Fibroblast of skin of right biceps (primary cell): ENCODE measurements at places on chromosomes 1 and 21.

- no peak for DNase-seq
These were observed 194.6 kb upstream of the LMO4 start for GRCh38 chr1:87134061-87134460.

DNA sequence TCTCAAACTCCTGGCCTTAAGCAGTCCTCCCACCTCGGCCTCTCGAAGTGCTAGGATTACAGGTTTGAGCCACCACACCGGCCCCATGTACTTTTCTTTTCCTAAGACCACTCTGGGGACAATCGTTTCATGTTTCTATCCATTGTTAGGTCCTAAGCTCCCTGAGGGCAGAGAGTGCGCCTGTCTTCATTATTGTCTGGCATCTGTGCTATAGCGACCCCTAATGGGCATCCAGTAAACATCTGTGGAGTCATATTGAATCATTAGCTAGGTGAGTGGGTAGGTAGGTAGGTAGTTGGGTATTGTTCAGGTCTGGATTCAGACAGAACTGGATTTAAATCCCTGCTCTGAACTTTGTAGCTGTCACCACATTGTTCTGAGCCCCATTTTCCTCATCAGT, 66.1 kb downstream of the TMEM53 start:
- no peak for DNase-seq

DNA sequence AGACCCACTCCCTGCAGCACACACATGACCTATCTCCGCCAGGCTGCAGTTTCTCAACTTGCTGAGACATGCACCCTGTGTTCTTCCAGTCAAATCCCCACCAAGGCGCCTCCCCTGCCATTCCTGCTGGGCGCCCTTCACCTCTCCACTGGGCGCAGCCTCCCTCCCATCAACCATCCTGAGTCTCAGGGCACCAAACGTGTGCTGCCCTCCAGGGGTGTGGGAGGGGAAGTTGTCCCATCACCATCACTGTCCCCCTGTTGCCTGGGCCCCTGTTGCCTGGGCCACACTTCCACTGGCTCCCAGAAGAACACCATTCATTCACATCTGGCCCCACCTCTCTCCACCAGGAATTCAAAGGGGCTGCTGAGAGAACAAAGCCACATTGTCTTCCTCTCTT, 44.9 kb upstream of the EFHD2 start:
- no peak for DNase-seq

DNA sequence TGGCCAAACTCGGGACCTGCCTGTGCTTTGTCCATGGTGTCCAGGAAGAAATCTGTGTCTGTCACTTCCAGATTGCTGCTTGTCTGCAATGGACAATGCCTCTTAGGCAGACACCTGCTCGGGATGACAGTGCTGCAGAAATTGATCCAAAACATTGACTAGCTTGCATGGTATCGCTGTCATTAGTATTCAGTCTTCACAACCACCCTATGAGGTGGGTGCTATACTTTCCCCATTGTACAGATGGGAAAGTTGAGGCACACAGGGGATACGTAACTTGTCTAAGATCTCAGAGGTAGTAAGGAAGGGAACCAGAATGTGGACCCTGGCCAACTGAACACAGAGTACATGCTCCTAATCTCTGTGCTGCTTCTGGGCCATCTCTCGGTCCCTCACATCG, 138.7 kb downstream of the DHRS3 start:
- DNase-seq = no peak

DNA sequence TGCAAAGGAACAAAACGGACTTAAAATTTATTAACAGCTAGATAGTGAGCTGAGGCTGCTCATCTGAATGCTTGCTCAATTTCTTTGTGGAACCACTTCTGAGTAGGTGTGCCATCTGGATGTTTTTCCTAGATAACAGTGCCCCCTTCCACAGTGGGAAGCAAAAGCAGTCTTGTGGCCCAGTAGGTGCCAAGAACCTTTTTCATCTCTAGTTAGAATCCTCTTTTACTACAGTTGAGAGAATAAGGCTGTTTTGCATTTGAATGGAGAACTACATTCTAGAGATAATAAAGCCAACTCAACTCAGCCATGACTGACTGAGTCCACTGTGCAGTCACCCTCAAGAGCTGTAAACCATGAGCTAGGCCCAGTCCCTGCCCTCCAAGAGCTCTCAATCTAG, 13.3 kb downstream of the F3 start:
- no peak for DNase-seq

GRCh38 chr1:22258698-22259097, 115.8 kb upstream of the WNT4 start:
- no peak for DNase-seq

DNA sequence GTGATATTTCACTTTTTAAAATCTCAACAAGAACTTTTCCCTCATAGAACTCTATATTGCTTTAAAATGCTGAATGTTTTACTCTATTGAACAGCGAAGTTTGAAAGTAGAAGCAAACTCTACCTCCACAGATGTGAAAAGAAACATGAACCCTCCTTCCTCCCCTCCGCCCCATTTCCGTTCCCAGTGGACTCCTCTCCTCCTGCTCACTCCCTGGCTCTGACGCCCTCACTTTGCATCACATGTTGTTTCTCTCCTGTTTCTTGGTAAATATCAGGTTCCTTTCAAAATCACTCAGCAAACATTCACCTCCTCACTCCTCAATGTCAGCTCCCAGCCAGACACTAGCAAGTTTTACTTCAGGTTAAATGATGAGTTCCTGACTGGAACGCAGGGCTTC, 34.6 kb downstream of the KCNH1 start:
- DNase-seq = no peak

GRCh38 chr1:7672864-7673263, 98.2 kb upstream of the VAMP3 start:
- DNase-seq = no peak

- no peak for DNase-seq
These were observed 37.7 kb downstream of the RNF220 start for GRCh38 chr1:44442791-44443190.

DNA sequence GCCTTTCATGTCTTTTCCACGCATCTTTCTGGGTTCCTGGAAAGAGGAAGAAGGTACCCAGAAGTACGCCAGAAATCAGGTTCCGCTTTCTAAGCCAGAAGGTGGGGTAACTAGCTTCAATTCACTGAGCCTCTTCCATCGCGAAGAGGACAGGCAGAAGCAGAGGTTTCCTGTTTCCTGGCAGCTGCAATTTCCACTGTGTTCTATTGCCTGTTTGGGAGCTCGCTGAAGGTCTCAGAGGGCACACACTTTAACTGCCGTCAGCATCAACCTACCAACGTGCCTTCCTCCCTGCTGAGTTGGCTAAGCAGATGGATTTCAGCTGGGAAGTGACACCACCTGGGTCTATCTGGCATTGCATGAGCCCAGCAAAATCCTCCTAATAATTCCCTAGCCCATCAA, 10.0 kb downstream of the NCF2 start:
- DNase-seq = no peak

DNA sequence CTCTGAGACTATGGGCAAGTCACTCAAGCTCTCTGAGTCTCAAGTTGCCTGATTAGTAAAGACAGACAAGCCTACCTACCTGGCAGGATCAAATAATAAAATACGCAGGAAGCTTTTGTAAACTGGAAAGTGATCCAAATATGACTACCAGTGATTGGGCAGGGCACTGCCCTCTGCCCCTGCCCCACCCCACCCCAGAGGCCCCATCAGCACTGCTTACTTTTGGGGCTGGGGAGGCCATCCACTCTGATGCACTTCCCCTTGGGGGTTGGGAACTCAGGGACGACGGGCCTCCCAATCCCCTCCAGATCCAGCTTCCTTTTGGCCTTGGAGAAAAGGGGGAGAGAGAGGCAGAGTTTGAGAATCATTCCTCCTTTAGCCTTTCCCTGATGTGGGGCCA, 6.9 kb downstream of the E2F2 start:
- DNase-seq = no peak

GRCh38 chr1:246907472-246907871, 24.3 kb downstream of the AHCTF1 start:
- peak; percentile 41 for DNase-seq

DNA sequence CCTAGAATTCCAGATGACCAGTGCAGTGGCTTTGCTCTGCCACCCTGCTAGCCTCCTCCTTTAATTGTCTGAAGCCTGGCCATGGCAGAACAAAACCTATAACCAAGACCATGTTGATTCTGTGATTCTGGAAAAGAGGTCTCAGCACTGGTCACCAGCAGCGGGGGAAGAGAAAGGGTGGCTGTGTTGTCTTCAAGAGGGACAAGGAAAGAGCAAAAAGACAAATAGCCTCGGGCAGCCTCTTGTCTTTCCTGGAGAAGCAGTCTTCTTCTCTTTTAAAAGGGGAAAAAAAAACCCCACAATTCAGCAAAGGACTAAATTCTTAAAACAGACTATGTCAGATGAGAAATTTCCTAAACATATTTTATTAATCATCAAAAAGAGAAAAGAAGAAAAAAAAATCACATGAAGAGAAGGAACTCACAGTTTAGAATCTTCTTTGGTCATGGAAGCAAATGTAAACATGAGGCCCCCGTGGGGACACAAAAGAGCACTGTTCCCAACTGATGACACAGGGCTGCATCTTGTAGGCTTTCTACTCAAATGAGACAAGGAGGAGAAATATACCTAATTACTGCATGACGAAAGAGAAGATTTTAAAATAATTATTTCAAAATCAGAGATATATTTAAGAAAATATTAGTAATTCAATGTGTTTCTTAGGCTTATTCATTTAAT, 36.3 kb upstream of the RAP1GAP start:
- DNase-seq = no peak

- peak; percentile 3 for DNase-seq
These were observed 58.6 kb downstream of the CACNA1E start for GRCh38 chr1:181541947-181542346.

- DNase-seq = no peak
These were observed 13.1 kb upstream of the COP1 start for GRCh38 chr1:176220100-176220689.

- DNase-seq = peak; percentile 74
These were observed 99.8 kb downstream of the PTPN14 start for GRCh38 chr1:214451596-214451995.

GRCh38 chr21:22046576-22046975, 1048.4 kb downstream of the NCAM2 start:
- no peak for DNase-seq

- no peak for DNase-seq
These were observed 1.1 kb downstream of the CRCT1 start for GRCh38 chr1:152515434-152515783.

DNA sequence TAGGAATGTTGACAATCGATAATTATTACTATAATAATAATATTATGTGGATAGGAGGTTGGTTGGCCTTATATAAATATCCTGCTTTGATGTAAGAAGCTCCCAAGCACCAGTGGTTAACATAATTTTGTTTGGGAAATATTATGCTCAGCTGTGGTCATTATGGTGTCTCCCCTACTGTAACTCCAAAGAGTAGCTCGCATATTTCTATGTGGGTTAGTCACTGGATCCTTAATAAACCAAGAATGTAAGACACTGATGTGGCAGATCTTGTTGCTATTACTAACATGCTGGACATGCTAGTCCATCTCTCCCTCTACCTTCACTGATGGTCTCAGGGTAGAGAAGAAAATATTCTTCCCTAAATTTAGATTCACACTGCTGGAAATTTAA, 79.2 kb upstream of the RALGPS2 start:
- peak; percentile 94 for DNase-seq

DNA sequence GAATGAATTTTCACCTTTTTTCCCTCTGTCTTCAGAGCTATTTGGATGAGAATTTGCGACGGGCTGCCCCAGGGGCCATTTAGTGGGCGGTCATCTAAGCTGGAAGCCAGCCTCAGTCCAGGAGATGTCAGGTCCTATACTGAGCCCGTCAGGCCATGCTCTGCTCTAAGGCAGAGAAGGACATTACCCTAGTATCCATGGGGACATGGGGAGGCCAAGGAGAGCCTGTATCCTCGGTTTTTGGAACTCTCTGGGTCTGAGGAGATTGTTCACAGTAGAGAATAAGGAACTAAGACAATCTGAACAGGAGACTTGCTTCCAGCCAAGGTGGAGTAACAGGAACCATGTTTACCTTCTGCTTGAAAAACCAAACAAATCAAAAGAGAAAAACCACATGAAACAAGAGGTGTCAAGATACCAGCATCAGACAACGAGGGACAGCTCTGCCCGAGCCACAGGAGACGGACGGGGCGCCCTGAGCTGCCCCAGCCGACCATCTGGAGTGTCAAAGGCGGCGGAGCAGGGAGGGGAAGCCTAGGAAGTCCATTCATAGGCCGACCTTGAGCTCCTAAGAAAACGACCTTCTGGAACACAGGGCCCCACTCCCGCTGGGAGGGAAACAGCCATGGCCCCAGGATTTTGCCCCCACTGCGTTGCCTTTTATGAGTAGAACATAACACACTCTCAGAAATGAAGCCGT, 20.0 kb upstream of the ADARB1 start:
- no peak for DNase-seq
